ENCODE measurements at places on chromosomes 3 and 15.

DNA sequence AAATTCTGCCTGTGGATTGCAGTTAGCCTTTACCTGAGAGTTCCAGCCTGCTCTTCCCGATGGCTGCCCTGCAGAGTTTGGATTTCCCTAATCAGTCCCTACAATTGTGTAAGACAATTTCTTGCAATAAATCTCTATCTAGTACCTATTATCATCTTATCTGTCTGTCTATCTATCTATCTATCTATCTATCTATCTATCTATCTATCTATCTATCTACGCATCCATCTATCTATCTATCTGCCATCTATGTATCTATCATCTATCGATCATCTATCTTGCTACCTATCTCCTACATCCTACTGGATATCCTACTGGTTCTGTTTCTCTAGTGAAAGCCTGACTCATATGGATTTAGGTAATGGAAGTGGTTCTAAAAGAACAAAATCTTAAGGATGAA, 30.4 kb upstream of the XCR1 start:
- DNase-seq: no peak

GRCh38 chr15:69000725-69001503, 13.6 kb upstream of the NOX5 start:
- DNase-seq: no peak

GRCh38 chr3:25572919-25573385, 91.8 kb downstream of the TOP2B start:
- no peak for DNase-seq

- no peak for DNase-seq
Observed at GRCh38 chr3:69906351-69906966, 93.1 kb upstream of the SAMMSON start.

DNA sequence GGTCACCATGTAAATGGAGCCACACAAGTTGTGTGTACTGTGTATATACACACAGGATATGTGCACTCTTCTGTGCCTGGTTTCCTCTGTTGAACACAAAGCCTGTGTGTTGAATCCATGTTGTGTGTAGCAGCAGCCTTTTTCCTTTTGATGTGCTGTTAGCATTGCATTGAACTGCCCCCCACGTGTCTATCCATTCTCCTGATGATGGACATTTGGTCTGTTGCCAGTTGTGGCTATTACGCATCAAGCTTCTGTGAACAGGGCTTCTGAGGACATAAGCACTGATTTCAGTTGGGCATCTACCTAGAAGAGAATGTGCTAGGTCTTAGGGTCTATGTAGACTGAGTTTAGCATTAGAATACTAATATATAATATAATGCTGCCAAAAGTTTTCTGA, 77.4 kb downstream of the LSM3 start:
- no peak for DNase-seq

- DNase-seq: no peak
Observed at GRCh38 chr3:7749931-7750695, 751.5 kb upstream of the LMCD1 start.

DNA sequence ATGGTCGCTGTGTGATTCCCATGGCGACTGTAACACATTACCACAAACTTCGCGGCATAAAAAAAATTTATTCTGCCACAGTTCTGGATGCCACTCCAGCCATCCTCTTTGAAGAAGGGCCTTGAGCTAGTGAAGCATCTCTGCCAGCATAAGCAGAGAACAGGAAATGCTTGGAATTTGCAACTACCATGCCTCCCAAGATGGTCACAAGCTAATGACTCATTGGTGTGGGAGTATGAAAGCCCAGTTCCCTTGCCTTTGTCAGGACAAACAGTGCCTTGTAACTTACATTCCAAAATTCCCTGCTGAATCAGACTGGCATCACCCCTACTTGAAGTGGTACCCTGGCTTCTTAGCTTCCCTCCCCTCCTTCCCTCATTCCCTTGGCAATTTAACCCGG, 129.7 kb downstream of the PROS1 start:
- DNase-seq: no peak

GRCh38 chr3:43279532-43279931, 6.8 kb upstream of the SNRK start:
- DNase-seq: no peak

DNA sequence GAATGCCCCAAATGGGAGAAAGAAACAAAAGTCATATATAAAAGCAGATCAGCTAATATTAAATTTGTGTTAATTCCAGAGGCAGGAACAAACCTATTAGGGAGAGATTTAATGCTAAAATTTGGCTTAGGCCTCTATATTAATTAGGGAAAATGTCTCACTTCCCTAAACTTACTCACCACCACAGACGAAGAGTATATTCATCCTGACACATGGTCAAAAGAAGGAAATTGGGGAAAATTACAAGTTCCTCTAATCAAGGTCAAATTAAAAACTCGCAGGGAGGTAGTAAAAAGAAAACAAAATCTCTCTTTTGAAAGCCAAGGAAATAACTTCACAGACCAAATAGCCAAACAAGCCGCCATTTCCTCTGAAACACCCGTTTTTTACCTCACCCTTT, 32.2 kb downstream of the GRM2 start:
- DNase-seq: no peak

- peak; percentile 42 for DNase-seq
Observed at GRCh38 chr3:119236756-119237155, 3.9 kb downstream of the B4GALT4 start.

DNA sequence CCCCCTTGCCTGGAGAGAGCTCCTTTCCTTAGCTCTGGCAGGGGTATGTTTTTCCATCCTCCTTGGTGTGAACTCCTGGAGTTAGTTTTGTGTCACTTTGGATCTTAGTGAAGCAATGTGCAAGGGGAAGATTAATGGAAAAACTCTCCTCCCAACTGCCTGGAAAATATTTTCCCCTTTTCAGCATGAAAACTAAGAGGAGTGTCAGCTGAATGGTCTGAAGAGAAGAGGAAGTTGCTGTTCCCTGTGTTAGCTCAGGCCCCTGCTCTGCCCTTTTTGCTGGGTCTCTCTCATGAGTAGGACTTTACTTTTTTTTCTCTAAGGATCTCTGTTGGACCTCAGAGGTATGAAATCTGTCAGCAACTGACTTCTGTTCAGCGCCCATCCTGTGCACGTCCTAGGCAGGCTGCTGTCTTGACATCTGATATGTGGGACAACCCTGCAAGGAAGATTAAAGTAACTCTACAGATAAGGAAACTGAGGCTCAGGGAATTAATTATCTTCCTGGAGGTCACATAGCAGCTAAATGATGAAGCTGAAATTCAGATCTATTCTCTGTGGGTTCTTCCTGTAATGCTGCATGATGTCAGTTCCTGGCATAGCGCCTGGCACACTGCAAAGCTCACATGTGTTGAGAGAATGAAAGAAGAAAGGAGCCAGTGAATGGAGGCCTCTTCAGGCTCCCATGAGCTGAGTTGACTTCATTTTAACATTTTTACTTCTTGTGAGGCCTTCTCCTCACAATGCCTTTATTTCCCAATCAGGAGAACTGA, 109.7 kb upstream of the GALNT15 start:
- no peak for DNase-seq

- peak; percentile 78 for DNase-seq
Observed at GRCh38 chr3:46386205-46386604, 15.5 kb downstream of the CCR5 start.

DNA sequence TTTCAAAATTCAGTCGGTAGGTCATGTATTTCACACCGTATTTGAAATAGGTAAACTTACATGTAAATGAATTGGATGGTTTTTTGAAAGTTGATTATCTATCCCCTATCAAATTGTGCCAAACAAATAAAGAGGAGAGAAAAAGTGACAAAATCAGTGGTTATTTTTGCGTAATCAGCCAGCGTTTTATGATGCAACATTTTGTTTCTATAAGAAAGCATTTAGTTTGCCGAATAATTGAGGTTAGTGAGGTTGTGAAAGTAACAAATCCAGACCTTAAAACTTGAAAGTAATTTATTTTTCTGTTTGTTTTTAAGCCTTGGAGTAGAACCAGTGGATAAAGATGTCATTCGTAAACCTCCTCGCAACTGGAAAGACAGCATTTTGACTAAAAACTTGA, 29.3 kb downstream of the ASTE1 start:
- DNase-seq: no peak

GRCh38 chr3:142647856-142648255, 51.7 kb downstream of the PLS1 start:
- DNase-seq: no peak

DNA sequence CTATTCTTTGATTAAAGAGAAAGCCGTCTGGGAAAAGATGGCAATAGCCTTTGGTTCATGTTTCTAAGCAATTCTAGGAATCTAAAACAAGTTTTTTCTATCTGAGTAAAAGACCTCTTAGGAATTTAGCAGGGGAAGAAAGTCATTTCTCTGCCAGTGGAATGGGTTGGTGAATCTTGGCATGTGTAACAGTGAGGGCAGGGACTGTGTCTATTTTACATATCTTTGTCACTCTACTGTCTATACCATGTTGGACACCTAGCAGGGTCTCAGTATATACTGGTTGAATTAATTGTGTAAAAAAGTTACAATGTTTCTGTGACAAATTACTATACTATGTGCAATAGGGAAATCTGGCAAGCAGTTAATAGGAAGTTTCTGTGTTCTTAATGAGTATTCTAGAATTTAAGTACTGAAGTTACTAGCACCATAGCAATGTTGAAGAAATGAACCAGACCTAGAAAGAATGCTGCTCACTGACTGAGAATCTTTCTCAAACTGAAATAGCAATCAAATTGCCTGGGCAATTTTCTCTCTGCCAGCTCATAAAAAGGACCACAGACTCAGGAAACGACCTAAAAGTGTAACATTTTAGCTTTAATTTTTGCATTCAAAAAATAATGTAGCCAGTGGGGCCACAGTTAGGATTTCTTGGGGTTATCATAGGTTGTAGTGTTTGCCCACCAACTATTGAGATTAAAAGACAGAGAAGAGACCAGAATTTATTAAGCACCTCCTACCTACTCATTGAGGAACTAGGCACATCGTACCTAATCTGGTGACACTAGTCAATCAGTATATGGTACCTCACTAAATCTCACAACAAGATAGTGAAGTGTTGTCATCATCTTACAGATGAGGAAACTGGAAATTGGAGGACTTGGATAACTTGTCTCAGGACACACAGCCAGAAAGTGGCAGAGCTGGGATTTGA, 56.2 kb upstream of the LEKR1 start:
- DNase-seq: no peak

DNA sequence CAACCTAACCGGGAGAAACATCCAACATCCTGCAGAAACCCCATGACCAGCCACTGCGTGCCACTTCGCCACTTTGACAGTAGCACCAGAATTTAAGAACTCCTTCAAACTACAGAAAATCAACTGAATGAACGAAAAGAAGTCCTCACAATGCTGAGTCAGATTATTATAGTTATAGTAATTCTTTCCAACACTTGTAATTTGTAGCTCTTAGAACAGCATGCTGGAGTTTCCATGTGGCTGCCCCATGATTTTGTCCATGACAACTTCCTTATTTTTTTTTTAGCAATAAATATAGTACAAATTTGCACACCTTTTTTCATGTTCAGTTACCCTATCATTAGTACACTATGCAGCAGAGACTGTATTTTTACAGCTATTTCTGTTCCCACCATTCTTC, 26.1 kb upstream of the SSR3 start:
- DNase-seq: no peak

DNA sequence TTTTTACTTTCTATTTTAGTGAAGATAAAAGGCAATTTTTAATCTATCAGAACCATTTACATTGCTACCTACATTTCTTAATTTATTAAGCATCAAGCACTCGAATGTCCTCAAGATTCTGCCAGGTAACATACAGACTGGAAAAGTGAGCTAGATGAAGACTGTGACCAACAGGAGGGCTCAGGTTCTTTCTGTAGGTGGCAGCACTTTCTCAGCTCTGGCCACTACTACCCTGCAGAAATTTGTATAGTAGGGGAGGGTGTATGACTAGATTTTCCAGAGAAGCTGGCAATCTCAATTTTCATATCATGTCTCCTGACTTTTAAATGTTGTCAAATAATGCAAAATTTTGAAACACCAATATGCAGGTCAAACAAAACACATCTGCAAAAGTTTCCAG, 165.0 kb upstream of the SUCLG2 start:
- no peak for DNase-seq

GRCh38 chr15:25541228-25541627, 102.4 kb upstream of the UBE3A start:
- no peak for DNase-seq

GRCh38 chr3:55283441-55283925, 203.6 kb downstream of the WNT5A start:
- DNase-seq: no peak

DNA sequence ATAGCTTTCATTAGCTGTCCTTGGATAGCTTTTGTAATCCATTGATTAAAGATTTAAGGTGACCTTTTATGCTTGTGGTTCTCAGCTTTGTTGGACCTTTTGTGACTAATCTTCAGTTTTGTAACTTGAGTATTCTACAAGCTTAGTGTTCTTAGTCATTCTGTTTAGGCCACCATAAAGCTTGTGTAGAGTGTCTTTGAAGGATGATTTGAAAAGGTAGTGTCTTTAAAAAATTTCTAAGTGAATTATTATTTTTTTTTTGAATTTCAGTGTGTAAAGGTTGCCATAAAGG, 7.5 kb downstream of the MORF4L1 start:
- DNase-seq: no peak

DNA sequence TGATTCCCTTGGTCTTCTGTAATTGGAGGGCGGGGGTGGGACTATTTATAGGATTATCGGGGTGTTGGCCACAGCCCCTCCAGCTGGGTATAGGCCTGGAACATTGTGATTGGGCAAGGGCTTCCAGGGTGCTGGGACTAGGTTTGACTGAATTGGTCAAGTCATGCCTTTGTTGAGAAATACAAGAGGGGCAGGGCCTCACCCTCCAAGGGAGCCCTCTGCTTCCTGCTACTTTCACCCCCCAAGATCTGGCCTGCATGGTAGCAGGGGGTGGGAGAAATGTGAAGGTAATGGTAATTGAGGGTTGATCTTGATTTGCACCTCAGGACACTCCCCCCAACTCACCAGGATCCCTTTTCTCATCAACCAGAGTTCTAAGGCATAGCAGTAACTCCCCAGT, 25.2 kb downstream of the TRIM71 start:
- DNase-seq: no peak

- DNase-seq: no peak
Observed at GRCh38 chr15:71591057-71591456, 219.3 kb upstream of the NR2E3 start.

DNA sequence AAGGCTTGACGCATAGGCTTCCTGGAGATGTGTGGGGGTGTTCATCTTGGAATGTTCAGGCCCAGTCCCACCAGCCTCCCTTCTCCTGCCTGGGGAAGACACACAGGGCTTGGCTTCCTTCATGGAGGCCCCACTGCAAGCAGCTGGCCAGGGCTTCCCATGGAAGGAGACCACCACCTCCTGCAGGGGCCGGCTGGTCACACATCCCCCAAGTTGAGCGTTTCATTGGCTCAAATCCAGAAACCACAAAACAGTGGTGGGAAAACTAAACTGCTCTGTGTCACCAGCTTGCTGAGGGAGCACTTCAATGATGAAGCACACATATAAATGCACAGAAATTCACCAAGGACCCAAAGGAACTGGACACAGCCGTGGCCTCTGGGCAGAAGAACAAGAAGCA, 8.3 kb downstream of the IQSEC1 start:
- no peak for DNase-seq

GRCh38 chr3:100360757-100361496, 26.4 kb downstream of the NIT2 start:
- no peak for DNase-seq

- no peak for DNase-seq
Observed at GRCh38 chr15:88690331-88690730, 51.5 kb downstream of the ISG20 start.

GRCh38 chr3:172257648-172258400, 190.4 kb downstream of the GHSR start:
- no peak for DNase-seq

Measured in hematopoietic multipotent progenitor cell (in vitro differentiated cells).